ENCODE measurements at places on chromosomes 16 and 17.

DNA sequence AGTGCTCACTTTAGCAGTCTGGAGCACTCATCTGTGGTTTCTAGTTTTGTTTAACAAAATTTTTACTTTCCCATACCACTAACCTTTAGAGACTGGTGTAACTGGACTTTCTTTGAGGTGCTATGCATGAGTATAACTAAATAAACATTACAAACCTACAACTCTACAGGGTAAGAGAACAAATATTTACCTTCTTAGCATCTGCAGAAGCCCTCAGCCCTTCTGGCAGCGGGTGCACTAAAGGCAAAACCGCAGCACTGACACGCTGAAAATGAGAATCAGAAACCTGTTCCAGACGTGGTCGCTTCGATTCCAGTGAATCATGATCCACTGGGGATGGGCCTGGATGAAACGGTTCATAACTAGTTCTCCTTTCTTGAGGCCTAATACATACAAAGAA, 43.7 kb downstream of the NCOR1 start:
- DNase-seq, result no peak

GRCh38 chr16:66289051-66289680, 77.3 kb upstream of the CDH5 start:
- DNase-seq, result no peak

- DNase-seq, result no peak
Measured at GRCh38 chr16:87831421-87832136, 37.7 kb downstream of the SLC7A5 start.

DNA sequence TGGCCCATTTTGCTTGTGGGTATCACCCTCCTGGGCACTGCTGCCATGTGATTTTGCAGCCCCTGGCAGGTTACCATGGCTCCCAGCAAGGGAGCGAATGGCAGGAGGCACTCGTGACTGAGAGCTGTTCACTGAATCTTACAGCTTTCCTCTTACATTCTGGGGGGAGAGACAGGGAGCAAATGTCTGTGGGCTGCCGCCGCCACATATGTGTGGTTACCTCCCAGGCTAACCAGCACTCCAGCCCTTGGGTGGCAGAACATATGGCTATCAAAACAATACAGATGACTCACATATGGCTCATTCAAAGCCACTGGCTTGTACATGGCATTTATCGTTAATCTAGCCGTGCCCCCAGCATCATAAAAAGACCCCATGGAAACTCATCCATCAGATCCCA, 19.8 kb downstream of the GTF3C1 start:
- no peak for DNase-seq

GRCh38 chr17:62706598-62707424, 79.3 kb downstream of the MRC2 start:
- DNase-seq, result no peak

DNA sequence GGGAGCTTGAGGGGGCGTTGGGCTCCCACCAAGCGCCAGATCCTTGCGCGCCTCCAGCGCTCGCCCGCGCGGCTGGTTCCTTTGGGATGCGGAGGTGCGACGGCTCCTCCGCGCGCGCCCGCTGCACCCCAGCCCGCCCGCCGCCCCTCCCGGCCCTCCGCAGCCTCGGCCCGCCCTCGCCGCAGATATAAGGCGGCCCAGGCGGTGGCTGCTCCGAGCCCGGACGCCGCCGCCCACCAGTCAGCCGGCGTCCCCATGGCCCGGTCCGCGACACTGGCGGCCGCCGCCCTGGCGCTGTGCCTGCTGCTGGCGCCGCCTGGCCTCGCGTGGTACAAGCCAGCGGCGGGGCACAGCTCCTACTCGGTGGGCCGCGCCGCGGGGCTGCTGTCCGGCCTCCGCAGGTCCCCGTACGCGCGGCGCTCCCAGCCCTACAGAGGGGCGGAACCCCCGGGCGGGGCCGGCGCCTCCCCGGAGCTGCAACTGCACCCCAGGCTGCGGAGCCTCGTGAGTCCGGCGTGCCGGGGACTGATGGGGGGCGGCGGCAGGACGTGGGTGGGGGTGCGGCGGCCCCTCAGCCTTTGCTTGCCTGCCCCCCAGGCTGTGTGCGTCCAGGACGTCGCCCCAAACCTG, at the start of gene NPB:
Gene NPB (plus strand): TSS at position 216 of the 630 bp plus-strand sequence. CDS start 40 bp downstream, at position 256.
- peak; percentile 52 for DNase-seq

DNA sequence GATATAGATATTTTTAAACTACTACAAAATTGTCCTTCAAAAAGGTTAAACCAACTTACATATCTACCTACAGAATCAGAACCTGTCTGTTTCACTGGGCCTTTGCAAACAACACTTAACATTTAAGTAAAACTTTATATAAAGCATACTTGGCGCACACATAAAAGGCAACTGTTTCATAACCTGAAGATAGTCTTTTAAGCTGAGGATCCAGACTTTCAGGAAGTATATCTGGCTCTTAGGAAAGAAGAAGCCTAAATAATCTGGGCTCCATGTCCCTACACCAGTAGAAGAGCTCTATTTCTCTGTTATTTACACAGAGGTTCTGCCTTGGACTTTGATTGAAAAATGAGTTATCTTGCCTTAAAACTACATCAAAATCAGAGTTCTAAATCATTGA, 75.9 kb downstream of the TRIM37 start:
- DNase-seq, result no peak

All from hematopoietic multipotent progenitor cell treated with erythropoietin and hydrocortisone succinate and interleukin-3 and kit ligand, for 15 days (in vitro differentiated cells).